GM04504 (cell line): ENCODE measurements at places on chromosomes 3 and 15.

- DNase-seq: no peak
These were observed 105.8 kb upstream of the RASGRP1 start for GRCh38 chr15:38670128-38671005.

DNA sequence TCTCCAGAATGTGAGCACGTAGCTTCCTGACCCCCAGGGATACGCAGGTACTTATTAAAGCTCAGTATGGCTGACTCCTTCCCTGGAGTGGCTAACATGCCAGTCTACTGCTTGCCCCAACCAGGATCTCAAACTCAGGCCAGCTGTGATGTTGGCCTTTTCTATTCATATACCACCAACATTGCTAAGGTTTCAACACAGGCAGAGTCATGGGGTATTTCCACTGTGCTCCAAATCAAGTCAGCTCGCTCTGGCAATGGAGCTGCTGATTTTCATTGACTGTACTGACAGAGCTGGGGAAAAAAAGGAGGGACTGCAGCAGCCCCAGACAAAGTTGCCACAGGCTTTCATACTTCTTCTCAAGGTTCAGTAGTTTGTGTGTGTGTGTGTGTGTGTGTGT is 87.0 kb downstream of the CFAP20DC start:
- DNase-seq: no peak

- DNase-seq: no peak
These were observed 273.1 kb downstream of the GABRG3 start for GRCh38 chr15:27244047-27244446.

DNA sequence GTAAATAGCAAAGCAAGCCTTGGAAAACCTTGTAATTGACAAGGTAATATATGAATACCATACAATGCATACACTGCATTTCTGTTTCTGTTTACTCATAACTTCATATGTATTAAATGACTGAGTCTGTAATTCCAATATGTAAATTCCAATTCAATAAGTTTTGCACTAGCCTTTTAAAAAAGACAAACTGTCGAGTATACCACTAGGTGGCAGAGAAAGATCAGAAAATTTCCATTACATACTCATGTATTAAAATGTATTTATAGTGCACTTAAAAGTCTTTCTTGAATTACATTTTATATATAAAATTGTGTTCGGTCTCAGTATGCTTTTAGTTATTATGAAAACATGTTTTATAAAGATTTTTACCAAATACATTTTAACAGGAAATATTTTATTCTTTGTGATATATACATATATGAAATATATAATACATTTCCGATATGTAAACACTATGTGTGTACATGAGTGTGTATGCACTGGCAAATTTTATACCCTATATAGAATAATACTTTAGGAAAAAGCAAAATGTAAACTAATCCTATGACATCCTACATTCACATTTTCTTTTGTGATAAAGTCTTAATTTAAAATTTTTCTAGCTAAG is 216.8 kb downstream of the VGLL3 start:
- no peak for DNase-seq

GRCh38 chr15:89469426-89470096 is 26.8 kb downstream of the RHCG start:
- DNase-seq: no peak

GRCh38 chr15:70582143-70582945 is 181.0 kb downstream of the UACA start:
- DNase-seq: peak; percentile 63

DNA sequence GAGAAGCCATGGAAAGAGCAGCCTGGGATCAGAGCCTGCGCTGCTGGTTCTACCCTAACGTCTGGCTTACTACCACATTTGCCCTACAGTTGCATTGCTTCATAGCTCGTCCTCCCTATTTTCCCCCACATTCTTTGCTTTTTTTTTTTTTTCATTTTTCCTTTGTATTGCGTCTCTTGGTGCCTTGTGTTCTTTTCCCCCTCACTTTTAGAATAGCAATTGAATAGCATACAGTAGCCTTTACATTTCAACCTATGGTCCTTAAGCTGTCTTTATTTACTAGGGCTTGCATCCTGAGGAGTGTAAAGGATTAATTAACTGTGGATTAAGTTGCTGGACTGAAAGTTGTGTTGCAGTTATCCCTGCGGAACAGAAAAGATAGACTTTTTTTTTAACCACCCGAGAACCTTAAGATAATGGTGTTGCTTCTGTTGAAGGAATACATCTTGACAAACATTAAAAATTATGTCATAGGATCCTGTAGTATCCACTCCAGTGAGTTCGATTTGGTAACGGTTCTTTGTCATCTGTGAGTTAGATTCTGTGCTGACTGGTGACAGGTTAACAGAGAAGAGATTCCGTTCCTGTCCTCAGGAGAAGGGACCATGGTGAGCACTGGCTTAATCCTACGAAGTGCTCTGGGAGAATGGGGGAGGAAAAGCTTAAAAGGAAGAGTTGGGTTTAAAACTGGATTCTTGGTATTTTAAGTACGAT is 417.4 kb upstream of the NAALADL2 start:
- DNase-seq: no peak

DNA sequence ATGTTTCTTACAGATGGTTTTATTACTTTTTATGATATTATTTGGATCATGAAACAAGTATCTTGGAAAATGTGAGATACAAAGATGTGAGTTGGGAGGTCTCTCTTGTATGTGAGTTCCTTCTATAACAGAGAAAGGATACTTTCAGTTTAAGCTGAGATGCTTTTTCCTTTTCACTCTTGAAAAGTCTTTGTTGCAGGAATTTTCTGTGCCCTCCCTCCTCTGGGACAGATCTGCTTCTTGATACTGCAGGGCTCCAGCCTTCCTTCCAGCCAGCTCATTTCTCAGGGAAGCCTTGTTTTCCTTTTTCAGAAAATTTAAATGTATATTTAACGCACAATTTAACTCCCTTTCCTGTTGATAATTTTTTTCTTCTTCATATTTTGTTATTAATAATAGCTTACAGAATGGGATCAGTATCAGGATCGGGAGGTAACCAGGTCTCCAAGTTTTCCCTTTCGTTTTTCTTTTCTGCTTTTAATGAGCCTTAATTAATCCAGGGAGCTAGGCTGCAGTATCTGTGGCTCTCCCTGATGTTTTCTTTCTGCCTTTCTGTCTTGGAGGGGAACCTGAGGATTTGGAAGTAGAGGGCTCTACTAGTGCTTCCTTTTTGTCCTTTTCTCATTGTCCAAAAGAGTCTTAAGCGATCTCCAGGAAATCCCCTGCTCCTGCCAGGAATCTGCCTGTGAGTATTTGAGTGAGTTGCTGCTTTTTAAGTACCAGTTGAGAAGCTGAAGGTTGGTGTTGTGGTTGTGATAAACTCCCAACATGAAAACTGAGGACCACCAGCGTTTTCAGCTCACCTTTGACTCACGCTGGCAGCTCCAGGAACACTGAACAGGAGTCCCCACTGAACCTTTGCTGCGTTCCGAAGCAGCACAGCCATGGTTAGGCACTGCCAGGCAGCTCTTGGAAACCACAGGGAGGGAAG is 105.7 kb downstream of the IGF1R start:
- DNase-seq: no peak

GRCh38 chr15:43153269-43153668 is 19.9 kb downstream of the TMEM62 start:
- no peak for DNase-seq

DNA sequence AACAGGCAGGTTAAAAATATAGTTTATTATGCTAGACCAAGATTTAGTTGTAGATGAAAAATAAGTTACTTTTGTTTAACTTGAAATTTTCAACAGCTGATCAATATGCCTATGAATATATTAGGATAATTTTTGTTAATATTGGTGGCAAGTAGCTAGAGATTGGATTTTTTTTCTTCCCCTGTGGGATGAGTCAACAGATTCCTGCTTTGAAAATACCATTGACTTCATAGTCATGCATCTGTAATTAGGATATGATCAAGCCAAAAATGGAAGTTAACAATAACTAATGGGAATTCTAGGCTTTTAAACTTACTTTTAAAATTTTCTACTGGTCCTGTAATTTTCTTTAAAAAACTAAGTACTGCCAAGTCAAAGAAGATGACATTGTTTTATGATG is 211.7 kb downstream of the ZIC1 start:
- DNase-seq: no peak

- no peak for DNase-seq
These were observed 474.1 kb downstream of the FOXP1 start for GRCh38 chr3:71109241-71109976.

DNA sequence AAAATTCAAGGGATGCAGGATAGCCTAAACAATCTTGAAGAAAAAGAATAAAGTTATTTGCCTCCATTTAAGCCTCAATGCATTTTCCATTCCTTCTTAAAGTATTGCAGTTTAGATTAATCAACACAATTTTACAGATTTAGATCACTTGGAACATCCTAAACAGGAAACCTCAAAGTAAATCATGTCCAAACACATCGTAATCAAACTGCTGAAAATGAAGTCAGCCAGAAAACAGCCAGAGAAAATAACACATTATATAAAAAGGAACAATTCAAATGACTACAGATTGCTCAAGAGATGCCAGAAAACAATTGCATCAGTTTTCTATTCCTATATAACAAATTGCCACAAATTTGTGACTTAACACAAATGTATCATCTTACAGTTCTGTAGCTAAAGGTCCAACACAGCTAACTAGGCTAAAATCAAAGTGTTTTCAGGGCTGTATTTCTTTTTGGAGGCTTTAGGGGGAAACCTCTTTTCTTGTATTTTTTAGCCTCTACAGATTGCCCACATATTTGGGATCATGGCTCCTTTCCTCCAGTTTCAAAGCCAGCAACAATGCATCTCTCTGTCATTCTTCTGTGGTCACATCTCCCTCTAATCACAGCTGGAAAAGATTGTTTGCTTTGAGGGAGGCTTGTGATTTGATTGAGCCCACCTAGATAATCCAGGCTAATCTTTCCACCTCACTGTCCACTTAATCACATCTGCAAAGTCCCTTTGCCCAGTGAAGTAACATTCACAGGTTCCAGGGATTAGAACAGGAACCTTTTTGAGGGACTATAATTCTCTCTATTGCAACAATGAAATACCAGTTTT is 543.3 kb upstream of the UBE2E2 start:
- peak; percentile 0 for DNase-seq

- DNase-seq: no peak
These were observed 8.7 kb downstream of the PLXNA1 start for GRCh38 chr3:126991366-126992200.

DNA sequence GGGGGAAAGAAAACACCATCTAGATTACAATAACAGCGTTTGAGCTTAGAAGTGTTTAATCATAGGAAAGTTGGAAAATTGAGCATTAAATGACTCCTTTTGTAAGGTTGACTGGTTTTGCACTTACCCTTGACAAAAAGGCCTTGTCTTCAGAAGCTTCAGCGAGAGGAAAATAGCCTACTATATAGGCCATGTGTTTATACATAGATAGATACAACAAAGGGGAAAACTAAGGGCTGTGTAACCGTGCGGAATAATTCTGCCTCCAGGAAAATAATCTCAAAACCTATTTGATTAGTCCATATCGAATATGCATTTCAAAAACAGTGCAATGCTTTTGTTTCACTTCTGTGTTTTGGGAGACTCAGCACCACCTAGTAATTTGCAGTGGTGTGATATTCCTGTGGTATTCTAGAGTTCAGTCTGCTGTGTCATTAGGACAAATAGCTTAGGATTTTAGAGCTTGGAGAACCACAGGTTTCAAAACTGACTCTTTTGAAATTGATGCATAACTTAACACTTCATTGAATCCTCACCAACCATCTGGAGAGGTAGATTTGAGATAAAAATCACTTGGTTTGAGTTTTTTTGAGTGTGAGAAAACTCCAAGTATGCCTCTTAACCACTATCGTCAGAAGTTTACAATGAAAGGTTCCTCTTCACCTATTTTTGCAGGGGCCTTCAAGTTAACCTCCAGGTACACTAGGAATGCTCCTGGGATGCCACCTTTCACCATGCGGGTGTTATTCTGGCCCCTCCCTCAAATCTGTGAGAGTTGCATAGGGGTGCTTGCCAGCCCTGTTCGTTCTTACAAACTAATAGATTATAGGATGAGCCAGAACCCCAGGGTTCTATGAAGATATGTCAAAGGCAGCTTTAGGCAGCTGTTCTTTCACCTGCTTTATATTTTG is 1.9 kb downstream of the ARHGAP31 start:
- DNase-seq: no peak

DNA sequence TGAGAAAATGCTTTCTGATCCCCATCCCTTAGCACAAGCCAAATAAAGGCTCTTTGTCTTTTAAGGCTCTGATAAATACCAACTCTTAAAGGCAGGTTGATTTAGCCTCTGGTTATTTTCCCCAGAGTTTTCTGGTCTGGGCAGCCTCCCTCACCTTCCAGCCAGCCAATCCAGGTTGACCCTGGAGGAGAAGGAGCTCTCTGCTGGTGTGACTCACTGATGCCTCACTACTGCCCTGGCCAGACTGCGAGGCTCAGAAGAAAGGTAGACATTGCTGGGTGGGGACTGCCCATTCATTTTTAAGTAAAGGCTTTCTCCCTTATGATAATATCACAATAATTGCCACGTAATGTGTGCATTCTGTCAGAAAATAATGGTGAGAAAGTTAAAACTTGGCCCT is 37.1 kb downstream of the SLCO3A1 start:
- no peak for DNase-seq

GRCh38 chr3:23206366-23206765 is 3.2 kb downstream of the UBE2E2 start:
- no peak for DNase-seq

GRCh38 chr3:151544164-151544548 is 83.3 kb upstream of the IGSF10 start:
- no peak for DNase-seq

- DNase-seq: peak; percentile 81
These were observed 14.3 kb downstream of the ZIC4 start for GRCh38 chr3:147391781-147392624.

GRCh38 chr3:55541016-55541415 is 53.9 kb upstream of the WNT5A start:
- DNase-seq: no peak

- DNase-seq: no peak
These were observed 365 bp upstream of the GTF2A2 start for GRCh38 chr15:59657635-59658125.

DNA sequence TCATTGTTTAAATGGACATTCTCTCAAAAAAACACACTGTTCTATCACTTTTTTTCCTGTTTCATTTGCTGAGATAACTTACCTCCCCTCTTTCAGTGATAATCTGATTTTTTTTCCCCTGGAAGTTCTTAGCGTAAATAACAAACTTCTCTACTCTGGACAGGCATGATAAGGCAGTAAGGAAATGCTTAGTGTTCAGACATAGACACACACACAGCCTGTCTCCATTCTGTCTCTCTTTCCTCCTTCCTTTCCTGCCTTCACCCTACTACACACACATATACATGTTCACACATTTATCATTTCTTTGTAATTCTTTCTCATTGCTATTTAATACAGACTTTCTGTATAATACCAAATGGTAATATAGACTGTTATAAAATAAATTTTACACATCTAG is 470.8 kb upstream of the ROBO1 start:
- no peak for DNase-seq

DNA sequence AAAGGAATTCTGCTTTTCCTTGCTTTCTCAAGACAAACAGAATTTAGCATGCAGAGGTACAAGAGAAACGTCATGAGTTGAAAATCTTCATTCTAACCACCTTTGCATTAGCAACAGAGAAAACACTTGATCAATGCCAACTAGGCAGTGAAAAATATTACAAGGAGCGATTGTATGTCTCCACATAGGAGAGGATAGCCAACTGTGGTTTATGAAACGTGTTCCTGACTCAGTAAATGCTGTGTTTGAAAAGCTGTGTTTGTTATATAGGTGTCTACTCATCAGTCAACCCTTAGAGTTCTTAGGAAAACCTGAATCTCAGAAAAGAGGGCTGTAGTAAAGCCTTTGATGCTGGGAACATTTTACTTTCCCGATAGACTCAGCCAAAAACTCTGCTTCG is 102.4 kb downstream of the FRMD4B start:
- DNase-seq: no peak

- no peak for DNase-seq
These were observed 31.2 kb downstream of the IQCF6 start for GRCh38 chr3:51747840-51748239.
